Stimulated activated CD8-positive, alpha-beta memory T cell treated with anti-CD3 and anti-CD28 coated beads, Interleukin-7, amount 100 ng/mL, for 1 hour (primary cell): ENCODE measurements at places on chromosomes 5 and 9.

DNA sequence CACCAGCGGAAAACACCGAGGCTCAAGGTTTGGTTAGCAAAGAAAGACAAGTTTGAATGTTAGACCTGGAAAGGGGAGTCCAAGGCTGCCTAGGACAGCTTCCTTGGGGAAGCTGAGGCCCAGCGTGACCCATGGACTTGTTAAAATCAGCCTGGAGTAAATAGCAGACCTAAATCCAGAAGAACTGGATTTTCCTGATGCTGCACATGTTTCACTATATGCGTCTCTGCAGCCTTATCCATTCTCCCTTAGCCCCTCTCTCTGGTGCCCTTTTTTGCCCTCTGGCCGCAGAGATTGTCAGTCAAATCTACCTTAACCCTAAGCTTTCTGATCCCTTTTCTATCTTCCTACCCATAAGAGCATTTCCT is 119.9 kb downstream of the NTRK2 start:
- DNase-seq = no peak

DNA sequence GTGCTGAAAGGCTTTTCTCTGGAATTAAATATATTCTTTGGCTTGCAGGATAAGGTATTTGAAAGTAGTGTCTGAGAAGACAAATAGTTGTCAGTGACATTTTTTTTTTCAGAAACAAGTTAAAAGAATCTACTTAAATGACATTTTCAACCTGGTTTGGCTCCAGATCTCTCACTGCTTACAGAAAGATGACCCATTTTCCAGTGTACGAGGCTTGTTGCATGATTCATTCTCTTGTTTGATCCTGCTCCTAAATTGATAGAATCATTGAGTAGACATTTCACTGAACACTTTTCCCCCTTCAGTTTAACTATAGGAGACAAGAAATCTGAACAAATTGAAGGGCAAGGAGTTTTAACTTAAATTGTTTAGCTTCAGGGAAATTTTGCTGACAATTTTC is 546.1 kb downstream of the ZNF608 start:
- DNase-seq = no peak

DNA sequence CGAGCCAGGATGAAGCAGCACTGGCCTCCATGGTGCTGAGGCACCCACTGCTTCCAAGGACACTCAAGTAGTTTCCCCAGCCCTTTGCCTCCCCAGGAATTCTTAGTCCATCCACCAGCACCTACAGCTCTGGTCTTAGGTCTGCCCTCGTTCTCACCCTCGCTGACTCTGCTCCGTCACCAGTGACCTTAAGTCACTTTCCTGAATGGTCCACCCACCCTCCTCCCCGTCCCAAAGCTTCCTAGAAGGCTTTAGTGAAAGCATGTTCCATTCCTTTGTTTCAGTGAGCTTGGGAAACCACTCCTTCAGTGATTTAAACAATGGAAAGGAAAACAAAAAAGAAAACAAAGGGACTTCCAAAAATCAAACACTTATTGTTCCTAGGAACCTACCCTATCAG is 54.6 kb upstream of the MAP3K1 start:
- no peak for DNase-seq

DNA sequence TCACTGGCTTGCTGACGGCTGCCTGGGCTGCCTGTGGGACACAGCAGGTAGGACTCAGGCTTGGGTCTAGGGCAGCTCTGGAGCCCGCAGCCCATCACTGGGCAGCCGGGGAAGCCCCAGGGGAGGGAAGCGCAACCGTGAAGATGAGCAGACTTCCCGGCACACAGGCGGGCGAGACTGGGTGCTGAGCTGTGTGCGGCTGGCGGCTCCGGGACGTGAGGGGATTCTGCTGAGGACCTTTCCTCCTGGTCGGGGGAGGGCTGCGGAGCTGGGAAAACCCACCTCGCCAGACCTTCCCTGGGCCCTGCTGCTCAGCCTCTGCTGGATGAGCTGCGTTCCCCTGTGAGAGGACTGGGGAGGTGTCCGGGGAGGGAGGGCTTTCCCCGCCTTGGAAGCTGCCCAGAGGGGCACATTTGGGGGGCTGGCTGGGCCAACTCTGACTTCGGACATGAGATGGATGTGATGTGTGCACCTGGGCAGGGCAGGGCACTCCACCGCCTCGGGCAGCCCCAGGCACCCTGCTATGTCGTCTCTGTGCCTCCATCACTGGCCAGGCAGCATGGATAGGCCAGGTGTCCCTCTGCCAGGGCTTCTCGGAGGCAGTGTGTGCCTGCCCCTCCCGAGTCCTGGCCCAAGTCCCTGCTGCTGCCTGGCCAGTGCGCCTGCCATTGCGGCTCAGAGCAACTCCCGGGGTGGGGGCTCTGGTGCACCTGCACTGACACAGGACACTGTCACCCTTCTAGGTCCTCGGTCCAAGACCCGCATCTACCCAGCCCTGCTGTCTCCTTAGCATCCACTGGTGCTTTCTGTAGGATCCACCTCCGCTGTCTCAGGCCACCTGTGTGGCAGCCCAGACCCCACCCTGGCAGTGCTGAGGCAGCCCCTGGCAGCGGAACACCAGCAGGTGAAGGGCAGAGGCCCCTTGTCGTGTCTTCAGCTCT is 66.4 kb downstream of the COL5A1 start:
- DNase-seq = no peak

- DNase-seq = no peak
Measured at GRCh38 chr9:89786655-89787054, 181.8 kb downstream of the GADD45G start.

GRCh38 chr9:133943781-133944745 is 48.1 kb downstream of the VAV2 start:
- DNase-seq = no peak

GRCh38 chr9:111483439-111483857 is 735 bp downstream of the ECPAS start:
- peak; percentile 2 for DNase-seq

- no peak for DNase-seq
Measured at GRCh38 chr5:57626703-57627102, 144.1 kb upstream of the ACTBL2 start.

DNA sequence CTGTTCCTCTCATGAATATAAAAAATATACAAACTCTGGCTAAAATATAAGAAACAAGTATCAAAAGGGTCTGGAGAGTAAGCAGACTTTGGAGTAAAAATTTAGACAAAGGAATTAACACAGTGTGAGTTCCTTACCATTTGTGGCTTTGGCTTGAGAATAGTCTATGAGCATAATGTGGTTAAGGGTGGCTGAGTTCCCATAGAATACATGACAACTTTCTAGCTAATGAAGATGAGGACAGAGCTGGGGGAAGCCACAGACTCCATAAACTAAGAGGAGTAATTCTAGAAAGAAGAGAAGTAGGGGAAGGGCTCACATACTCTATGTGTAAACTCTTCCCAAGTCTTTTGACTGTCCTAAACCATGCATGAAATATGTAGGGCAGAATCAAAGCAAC is 79.4 kb downstream of the CAAP1 start:
- no peak for DNase-seq

GRCh38 chr9:112009656-112010055 is 113.0 kb downstream of the UGCG start:
- DNase-seq = no peak

DNA sequence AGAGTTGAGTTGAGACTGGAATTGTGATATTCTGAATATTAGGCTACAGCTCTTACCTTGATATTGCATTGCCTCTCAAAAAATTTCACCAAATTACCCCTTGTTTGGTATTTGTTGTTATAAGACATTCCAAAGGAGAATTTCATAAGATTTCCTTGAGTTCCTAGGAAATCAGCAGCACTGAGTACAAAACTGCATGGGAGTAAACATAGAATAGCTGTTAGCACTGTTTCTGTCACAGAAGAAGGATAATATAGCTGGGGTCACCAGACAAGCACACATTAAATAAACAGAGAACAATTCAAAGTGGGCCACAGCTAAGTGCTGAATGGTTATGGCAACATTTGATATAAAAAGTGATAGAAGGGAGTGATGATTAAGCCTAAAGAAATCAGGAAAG is 724.3 kb downstream of the PRELID2 start:
- no peak for DNase-seq

DNA sequence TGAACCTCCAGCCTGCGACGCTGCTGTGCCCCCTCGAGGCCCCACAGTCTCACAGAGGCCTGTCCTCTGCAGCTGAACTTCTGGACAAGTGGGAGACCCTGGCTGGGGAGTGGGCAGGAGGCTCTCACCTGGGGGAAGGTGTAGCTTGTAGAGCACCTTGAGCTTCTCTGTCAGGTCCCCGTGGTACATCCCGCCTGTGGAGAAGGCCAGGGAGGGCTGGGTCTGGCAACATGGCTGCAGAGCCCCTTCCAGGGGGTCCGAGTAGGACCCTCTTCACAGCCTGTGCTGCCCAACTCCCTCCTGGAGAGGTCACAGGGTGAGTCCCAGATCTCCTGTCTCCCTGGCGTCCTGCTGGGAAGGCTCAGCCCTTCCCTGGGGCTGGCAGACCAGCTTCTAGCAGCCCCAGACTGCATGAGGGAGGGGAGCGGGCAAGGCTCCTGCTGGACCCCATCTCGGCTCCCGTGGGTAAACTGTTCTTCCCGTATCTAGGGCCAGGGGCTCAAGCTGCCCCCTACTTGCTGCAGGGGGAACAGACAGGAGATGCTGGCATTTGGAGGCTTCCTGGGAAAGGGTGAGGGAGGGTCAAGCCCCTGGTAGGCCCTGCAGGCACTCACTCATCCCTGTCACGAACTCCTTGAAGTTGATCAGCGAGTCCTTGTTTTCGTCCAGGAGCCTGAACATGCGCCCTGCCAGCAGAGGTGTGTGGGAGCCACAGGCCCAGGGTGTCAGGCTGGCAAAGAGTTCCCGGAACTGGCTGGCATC is 11.2 kb upstream of the MRNIP start:
- no peak for DNase-seq

- no peak for DNase-seq
Measured at GRCh38 chr5:132635873-132636272, 22.1 kb upstream of the IL13 start.

DNA sequence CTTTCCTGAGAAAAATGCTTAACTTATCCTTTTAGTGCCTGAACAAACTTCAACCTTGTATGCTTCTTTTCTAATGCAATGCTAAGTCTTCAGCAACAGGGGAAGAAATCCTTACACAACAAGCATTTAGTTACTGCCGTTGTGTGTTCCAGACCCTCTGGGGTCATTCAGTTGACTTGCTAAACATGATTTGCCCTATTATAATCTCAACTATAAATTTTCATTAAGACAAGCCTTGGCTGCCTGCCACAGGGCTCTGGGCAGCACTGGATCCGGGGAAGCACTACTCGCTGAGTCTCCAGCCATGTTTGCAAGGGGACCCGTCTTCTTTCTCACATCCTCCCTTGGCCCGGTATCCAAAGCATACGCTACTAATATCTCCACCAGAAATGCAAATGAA is 58.1 kb downstream of the PTCH1 start:
- DNase-seq = no peak

- no peak for DNase-seq
Measured at GRCh38 chr5:63050916-63051315, 472.3 kb downstream of the LRRC70 start.

DNA sequence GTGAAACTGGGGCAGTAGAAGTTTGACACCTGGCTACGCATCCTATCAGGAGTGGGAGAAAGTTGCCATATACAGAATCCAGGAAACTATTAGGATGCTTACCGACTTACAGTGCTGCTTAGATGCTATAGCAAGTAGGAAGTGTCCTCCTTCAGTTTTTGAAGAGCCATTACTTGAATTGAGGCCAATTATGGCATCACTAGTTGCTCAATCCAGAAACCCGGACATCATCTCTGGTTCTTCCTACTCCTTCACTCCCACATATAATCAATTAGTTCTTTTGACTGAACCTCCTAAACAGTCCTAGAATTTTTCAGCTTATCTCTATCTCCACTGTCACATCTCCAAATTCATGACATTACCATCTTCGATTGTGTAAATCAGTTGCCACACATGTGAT is 41.8 kb upstream of the UGCG start:
- DNase-seq = no peak

DNA sequence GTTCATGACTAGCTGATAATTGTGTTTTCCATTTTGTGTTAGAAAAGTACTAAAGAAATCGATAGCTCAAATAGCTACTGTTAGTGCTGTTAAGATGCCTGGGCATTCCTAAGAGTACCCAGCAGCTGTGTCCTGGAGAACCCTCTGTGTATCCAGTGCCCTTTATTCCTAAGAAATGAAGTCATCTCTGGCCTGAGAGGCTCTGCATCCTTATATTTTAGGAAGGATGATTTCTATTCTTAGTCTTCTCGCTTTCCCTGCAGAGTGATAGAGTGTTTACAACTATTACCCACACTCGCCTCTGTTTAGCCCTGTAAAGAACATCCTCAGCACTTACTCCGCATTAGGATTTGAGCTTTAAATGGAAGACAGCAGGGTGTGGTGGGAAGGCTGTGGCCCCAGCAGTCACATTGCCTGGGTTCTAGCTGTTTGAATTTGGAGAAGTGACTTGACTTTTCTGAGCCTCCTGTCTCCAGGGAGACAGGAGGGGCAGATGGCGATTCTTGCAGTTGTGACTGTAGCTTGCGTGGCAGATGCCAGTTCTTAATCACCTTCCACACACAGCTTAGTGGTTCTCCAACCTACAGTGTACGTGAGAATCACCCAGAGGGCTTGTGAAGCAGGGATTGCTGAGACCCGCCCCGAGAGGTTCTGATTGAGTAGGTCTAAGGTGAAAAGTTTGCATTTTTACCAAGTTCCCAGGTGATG is 177.2 kb upstream of the PITX1 start:
- no peak for DNase-seq

GRCh38 chr5:12022444-12022843 is 118.2 kb upstream of the CTNND2 start:
- DNase-seq = no peak

DNA sequence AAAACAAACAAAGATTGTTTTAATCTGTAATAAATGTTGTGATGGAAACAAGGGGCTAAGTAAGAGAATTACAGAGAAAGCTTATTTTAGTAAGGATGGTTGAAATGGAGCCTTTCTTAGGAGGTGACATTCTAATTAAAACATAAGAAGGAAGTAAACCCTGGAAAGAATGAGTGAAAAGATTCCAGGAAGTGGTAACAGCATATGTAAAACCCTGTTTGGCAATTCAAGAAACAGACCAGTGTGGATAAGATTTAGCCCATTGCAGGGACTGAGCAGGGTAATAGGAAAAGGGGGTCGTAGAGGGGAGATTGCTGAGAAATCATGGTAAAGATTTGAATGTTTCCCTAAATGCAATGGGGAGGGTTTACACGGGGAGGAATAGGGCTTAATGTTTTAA is 21.6 kb upstream of the PIP5K1B start:
- no peak for DNase-seq

DNA sequence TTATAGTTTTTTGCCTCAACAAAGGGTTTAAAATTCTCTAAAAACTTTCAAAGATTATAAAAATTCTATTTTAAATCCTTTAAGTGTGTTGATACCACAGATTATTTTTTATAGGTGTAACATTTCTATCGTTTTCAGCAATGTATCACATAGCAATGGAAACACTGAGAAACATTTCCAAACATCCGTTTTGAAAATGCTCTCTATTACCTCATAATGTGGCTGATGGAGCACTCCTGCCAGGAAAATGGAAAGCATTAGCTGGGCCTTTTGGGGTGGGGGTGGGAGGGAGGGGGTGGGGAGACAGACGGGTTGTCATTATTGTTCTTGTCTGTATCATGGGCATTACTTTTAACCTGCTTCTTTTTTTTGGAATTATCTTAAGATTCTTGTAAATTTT is 516.5 kb downstream of the ACTL7B start:
- no peak for DNase-seq
